ENCODE measurements at places on chromosomes 7 and 10.

DNA sequence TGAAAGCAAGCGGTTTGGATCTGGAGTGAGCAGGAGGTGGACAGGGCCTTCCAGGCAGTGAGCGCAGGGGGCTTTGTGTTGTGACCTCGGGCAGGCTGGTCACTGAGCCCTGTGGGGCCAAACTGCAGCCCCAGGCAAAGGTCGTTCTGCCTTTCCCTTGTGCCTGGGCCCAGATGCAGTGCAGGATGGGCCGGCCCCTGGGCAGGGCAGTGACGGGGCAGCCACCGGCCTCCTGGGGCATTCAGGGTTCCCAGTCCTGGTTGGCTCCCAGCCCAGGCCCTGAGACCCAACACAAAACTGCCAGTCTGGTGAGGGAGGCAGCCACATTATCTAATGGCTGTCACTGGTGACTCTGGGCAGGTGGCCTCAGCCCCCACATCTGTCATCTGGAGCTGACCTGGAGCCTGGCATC lies 7.1 kb downstream of the ARPC1B start:
- DNase-seq, result no peak

DNA sequence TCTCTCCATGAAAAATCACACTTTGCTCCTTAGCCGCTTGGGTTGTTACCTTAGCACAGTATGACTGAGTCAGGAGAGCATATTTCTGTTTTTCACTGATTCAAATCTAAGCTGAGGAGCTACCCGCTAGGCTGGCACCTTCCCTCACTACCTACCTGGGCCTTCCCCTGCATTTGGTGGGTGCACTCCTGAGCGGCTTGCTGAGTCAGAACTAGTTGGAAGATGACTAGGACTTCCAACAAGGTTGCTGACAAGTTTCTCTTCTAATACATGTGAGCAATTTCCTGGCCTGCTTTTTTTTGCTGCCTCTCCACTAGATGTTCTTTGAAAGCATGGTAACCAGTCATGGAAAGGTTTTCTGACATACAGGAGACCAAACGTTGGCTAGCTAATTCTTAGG lies 43.8 kb upstream of the SEC61G start:
- no peak for DNase-seq

- DNase-seq, result no peak
These were observed 74.2 kb downstream of the JAZF1 start for GRCh38 chr7:28106321-28106829.

- no peak for DNase-seq
These were observed 3.7 kb upstream of the MAPK8 start for GRCh38 chr10:48302515-48303476.

DNA sequence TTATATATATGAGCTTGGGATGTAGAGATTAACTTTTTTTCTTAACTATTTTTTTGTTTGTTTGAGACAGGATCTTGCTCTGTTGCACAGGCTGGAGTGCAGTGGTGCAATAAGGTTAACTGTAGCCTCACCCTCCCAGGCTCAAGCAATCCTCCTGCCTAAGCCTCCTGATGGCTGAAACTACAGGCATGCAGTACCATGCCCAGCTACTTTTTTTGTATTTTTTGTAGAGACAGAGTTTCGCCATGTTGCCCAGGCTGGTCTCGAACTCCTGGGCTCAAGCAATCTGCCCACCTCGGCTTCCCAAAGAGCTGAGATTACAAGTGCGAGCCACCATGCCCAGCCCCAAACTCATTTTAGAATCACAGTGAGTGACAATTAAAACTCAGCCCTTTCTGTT lies 105.2 kb downstream of the CUBN start:
- DNase-seq, result no peak

- DNase-seq, result no peak
These were observed 239.8 kb downstream of the FZD1 start for GRCh38 chr7:91503934-91504555.

- no peak for DNase-seq
These were observed at the start of gene CTBP2 for GRCh38 chr10:125159932-125160855. Gene CTBP2, minus strand, starts transcription at chr10:125160563.

DNA sequence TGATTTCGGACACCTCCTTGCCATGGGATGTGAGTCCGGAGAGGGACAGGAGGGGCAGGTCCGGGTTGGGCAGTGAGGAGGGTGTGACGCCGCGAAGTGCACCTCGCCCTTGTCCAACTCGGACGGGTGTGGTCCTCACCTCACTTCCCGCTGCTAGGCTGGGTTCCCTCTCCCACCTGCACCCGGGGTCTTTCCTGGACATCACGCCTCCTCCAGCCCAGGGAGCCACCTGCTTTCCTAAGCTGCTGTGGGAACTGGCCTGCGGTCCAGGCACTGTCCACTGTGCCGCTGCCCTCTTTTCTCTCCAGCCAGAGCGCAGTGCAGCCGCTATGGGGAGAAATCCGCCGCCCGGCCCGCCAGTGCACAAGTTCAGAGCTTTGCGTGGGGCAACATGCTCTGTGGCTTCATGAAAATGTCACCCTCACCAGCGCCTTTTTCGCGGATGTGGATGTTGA lies 45.0 kb upstream of the ZNF716 start:
- no peak for DNase-seq

DNA sequence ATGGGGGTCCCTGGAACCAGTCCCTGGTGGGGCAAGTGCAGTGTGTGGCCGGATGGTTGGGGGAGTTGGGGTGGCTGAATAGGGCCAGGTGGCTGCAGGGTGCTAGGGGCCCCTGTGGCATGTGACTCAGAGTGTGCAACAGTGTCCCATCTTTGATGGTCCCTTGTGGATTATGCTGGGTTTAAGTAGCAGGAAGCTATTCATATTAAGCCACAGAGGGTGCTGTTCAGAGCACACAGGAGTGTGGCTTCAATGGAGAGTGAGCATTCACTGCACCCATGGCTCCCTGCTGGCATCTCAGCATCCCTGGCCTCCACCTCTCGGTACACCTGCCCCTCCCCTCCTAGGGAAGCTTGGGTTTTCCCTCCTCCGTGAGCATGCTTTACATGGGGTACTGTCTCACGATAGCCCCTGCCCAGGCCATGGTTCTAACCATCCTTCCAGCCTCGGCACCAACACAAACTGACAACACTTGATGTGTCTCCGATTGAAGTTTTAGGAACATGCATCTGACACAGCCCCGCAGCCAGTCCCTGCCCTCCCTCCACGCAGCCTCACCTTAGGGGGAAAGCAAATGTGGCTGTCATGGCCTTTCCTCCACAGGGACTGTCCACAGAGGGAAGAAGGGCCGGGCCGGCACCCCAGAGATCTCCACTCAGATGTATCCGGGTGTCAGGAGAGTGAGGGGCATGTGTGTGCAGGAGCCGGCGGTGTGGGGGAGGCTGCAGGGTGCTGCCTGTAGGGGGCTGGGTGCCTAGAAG lies 30.4 kb upstream of the PPIF start:
- no peak for DNase-seq

DNA sequence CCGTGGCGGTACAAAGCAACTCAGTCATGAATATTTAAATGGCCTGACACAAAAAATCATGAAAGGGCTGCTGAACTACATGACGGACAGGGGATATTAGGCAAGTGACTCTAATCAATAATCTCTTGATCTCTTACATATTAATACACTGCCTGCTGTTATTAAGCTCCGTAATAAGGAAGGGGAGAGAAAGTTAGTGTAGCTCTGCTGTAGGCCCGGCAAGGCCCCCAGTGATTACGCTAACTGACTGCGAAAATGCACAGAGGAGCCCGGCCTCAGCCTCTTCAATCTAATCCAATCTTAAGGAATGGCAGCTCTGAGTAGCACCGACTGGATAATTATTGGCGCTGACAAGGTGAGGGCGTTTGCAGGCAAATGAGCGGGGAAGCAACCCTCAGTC lies 583.5 kb upstream of the MKI67 start:
- no peak for DNase-seq

GRCh38 chr10:104267721-104268404 lies 1.1 kb upstream of the GSTO2 start:
- no peak for DNase-seq

GRCh38 chr7:139992353-139993044 lies 70.3 kb downstream of the PARP12 start:
- DNase-seq, result no peak

GRCh38 chr7:32223071-32223650 lies 153.0 kb upstream of the PDE1C start:
- no peak for DNase-seq

DNA sequence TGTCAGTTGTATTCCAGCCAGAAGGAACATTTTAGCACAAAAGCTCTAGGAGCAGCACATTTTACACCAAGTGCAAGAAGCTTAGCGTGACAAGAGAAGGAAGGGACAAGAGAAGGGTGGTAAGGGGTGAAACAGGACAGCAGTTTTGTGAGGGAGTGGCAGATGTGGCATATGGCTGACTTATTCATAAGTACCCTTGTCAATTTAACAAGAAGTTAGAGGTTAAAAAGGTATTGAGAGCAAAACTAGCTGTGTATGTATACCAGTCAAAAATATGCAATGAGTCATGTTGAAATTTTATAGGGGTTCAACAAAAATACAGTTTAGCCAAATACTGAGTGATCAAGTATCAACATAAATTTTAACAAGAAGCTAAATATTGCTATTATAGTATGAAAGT lies 561.5 kb upstream of the POT1 start:
- DNase-seq, result no peak

DNA sequence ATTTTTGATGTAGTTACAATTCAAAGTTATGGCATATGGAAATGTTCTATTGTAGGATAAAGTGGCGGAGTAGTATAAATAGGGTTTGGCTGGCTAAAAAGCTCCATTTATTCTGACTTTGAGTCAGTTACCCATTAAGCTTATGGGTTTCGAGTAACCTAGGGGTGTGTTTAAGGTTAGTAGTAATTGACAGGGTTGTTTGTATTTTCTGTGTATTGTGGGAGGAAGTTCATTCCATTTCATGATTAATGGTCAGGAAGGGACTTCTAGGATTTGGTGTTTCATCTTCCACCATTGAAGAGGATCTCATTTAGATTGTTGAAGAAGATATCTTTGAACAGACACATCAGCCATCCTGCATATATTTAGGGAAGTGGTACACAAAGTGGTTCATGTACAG lies 75.0 kb downstream of the BICC1 start:
- DNase-seq, result no peak

Measured in thymus (tissue), 14 donors.